ENCODE measurements at places on chromosomes 2 and 18. TPM values are rescaled to one million over a fixed set of nuclear protein-coding genes. Genes with fewer than 3 reads are reported as not detected.
A peak's percentile ranks its signal among the peaks of the same experiment; 100 is the strongest.

DNA sequence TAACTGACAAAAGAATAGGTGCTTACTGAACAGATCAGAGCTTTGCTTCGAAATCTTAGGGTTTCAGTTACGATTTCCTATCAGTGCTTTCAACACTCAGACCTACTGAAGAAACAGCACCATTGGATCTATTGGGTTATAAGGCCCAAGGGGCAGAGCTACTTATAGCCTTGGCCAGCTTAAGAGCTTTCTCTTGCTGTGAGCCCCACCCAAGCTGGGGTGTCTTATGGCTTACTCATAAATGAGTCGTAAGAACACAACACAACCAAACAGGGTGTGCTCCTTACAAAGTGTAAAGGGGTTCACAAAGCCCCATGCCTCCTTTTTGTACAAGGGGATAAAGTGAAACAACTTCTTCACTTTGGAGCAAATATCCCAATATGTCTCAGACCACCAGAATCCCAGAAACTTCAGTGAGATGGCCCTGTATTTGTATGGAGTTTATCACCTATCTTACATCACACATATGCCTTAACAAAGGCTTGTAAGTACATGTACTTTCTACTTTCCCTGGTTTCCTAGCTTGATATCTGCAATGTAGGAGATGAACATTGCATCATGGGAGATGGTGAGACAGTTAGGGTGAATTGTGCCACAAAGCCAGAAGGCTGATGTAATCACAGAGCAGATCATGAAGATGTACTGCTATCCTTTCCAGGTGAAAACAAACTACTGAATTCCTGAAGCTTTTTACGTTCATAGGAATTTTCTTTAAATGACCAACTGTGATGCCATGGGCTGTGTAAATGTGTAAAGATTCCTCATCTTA lies 115.5 kb upstream of the GLI2 start:
- DNase-seq: peak; percentile 26

- no peak for DNase-seq
These were observed 154.5 kb upstream of the LRRTM1 start for GRCh38 chr2:80459028-80459427.

GRCh38 chr2:60984720-60985119 lies 32.8 kb upstream of the PEX13 start:
- DNase-seq: no peak

GRCh38 chr2:96359310-96359709 lies 23.7 kb downstream of the NCAPH start:
- DNase-seq: no peak

GRCh38 chr2:120885321-120885720 lies 149.7 kb downstream of the GLI2 start:
- no peak for DNase-seq

DNA sequence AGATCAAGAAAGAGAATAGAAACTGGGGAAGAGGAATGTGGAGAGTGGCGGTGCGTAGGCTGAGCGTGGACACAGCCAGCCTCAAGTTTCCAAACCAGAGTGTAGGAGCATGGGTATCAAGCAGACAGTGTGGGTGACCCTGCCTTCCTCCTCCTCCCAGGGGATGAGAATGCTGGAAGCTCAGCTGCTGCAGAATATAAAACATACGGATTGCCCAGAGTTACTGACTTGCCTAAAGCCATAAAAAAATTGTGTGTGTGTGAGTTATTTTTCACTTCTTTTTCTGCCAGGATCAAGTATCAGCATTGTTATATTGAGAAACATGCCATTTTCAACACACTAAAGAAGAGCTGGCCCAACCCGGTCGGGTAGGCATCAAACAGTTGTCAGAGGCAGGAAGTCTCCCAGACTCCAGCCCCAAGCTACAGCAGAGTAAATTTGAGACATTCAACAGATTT lies 333.3 kb upstream of the ACVR2A start:
- DNase-seq: no peak

Gene GPR39
- total RNA-seq: not detected

DNA sequence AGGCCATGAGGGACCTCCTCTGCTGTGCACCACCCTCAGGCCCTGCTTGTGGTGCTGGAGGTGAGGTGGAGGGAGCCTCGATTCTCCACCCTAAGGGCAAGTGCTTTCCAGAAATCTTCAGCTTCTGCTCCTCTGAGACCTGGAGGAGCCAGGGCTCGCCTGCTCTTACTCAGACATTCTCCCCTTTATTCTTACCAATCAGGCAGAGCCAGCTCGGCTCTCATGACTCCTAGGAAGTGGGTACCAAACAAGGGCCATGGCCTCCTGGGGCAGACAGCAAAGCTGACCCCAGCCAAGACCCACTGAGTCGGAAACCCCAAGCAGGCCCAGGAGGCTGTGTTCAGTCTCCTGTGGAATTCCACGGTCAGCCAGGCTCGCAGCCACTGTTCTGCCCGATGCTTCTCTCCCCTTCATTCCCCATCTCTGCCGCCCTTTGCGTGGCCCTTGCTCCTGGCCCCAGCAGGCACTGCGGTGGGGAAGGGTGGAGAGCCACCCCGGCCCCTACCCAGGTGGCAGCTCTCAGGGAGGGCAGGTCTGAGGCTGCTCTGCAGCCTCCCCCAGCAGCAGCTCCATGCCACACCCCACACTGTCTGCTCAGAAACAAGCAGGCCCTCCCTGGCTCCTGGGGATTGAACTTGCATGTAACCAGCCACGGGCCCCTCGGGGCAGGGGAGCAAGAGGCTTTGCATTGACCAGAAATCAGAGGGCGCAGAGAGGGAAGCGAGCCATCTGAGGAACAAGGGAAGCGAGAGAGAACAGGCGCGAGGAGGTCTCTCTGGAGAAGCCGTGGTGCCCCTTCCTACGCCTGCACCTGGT lies 24.0 kb downstream of the HS1BP3 start:
- DNase-seq: peak; percentile 63

Gene CLHC1
- total RNA-seq: 8.6 TPM

Gene CD8B
- 0.62 TPM for total RNA-seq

DNA sequence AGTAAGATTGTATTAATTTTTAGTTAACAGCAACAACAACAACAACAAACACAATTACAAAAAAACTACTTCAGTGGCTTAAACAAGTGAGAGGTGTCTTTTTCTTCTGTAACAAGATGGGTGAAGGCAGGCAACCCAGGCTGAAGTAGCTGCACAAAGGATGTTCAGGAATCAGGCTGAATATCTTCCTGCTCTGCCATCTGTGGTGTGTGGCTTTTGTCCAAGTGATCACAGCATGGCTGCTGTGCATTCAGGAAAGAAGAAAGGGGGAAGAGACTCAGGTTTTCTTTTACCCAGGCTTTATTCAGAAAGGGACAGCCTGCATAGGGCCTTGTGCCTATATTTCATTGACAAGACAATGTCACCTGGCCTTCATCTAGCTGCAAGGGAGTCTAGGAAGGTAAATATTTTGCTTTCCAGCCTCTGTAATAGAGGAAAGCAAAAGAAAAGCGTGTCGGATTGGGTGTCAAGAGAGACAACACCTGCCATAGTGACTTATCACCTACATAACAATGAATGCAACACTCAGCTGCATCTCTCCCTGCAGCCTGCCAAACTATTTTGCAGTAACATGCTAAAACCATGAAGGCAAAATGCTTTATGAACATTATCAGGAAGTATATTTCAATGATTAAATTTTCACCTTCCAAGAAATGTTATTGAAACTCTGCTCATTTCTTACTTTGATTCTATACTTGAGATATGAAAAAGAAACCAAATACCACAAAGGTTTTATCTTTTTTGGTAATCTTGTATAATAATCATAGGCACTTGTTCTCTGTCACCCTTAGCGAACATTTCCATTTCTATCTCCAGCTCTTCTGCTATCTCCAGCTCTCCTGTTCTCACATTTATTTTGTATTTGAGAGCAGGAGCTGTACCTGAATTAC lies 14.6 kb downstream of the G6PC2 start:
- no peak for DNase-seq
